ENCODE measurements at places on chromosomes 3 and 15.
A peak's percentile ranks its signal among the peaks of the same experiment; 100 is the strongest.

- no peak for DNase-seq
Measured at GRCh38 chr3:84125201-84125721, 833.5 kb upstream of the CADM2 start.

GRCh38 chr15:95208988-95209387 is 977.6 kb downstream of the MCTP2 start:
- no peak for DNase-seq

GRCh38 chr3:172210355-172210754 is 171.0 kb downstream of the FNDC3B start:
- DNase-seq, result no peak

GRCh38 chr3:66419036-66419435 is 81.8 kb downstream of the LRIG1 start:
- peak; percentile 40 for DNase-seq

DNA sequence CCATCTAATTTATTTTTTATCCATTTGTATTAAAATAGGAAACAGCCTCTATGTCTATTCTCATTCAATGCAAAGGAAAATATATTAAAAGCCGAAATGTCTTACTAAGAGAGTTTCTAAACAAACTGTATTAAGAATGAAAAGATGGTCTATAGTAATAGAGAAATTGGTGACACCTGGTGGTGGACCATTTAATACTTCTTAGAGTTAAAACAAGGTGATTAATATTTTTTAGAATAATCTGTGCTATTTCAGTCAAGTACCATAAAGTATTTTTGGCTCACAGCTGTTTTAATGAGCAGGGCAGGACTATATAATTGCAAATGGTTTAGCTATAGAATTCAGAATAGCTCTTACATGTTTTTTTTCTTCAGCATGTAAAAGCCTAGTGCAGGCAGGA is 55.7 kb downstream of the SYNPR start:
- DNase-seq, result no peak

GRCh38 chr15:74540161-74540760 is 759 bp upstream of the ARID3B start:
- DNase-seq, result no peak

DNA sequence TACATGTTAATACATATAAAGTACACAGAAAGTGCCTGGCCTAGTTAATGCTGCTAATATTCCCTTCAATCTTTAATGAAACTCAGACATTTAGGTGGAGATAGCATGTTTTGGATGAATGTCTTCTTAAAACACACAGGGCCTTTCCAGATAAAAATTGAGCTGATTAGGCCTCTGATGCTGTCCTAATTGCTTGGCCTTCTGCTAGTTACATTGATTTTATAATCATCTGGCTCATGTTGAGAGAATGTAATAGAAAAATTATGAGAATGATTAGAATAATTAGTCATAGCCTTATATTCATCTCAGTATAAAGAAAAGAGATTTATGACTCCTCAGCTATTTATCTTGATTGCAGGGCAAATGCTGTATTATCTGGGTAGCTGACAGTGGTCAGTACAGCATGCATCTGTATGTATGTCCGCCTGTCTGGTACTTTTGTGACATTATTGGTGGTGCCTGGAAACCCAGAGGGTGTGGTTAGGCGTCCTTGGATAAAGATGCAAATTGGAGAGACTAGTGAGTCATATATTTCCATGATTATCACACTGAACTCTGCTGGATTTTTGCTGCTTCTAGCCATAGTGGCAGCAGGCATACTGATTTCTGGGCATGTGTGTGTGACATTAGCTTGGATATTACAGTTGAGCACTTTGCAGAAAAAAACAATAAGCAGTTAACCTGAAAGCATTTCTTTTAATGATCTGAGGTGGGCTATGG is 120.8 kb downstream of the FEZF2 start:
- no peak for DNase-seq

DNA sequence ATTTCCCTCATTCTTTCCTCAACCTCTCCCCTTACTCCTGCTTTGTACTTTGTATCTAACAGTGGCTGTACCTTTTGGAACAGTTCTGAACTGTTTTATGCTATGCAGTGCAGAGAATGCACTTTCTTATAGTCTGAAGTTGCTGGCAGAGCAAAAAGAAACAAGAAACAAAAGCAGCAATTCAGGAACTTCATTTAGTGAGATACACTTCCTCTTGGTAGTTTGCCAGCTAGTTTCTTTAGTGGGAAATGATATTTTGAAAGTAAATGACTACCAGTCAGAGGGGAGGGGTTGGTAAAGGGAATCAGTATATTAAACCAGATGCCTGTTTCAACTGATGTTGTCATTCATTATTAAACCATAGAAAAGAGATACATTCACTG is 55.0 kb upstream of the CHD2 start:
- DNase-seq, result no peak

- DNase-seq, result no peak
Measured at GRCh38 chr15:100394736-100395440, 53.1 kb upstream of the ADAMTS17 start.

- no peak for DNase-seq
Measured at GRCh38 chr15:52112203-52112750, 298 bp downstream of the BCL2L10 start.

DNA sequence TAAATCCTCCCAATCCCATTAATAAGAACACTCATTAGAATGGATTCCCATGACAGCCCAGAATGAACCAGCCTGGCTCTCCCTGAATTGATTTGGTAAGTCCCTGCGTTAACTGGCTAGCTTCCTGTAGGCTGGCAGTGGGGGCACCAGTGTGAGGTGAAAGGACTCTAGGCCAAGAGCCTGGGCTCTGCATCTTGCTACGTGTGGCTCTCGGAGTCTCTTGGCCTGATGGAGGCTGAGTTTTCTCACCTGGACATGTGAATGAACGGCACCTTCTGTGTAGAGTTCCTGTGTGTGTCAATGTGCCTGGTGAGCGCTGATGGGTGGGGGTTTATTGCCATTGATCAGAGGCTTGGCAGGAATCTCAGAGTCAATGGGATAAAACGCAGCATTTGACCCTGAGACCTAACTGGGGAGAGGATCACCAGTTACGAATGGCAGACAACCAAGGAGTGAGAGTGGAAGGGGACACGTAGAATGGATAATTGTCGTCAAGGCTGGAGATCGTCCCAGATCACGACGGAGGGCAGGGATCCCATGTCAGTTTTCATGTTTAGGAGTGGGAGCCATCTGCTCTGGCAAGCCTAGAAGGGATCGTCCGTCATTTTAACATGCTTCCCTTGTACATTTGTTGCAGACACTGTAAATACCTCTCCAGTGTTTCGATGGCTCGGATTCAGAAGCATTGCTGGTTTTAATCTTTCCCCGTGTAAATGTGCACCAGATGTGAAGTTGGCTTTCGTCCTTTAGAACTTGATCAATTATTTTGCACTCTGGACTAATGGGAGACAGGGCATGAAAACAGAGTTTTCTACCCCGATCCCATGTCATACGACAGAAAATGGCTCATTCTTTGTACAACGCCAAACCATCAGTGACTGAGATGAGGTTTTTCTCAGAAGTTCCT is 9.0 kb upstream of the KLF13 start:
- DNase-seq, result no peak

GRCh38 chr3:17631609-17632008 is 110.8 kb downstream of the TBC1D5 start:
- DNase-seq, result peak; percentile 35

DNA sequence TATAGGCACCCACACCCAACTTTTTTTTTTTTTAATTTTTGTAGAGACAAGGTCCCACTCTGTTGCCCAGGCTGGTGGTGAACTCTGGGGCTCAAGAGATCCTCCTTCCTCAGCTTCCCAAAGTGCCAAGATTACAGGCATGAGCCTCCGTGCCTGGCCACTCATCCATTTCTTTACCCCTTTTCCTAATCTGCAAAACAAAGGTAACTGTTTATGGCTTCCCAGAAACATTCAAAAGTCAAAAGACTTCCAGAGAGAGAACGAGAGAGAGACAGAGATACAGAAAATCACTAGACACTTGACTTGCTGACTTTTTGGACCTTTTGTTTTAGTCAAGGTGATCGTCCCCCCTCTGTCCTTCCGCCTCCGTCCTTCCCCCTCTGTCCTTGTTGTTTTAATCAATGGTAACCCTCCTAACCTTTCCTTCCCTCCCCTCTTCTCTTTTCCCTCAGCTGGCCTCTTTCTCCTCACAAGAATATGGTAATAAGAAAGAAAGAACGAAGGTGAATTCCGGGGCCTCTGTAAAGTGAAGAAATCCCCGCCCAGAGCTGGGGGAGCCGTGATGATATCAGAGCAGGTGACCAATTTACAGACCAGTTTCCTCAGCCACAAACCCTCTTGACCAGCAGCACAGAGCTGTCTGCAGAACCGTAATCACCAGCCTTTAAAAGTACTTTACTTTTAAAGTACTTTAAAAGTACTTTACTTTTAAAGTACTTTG is 21.9 kb downstream of the KLHL6 start:
- DNase-seq, result peak; percentile 41

GRCh38 chr3:119120480-119120879 is 25.5 kb upstream of the TEX55 start:
- no peak for DNase-seq

DNA sequence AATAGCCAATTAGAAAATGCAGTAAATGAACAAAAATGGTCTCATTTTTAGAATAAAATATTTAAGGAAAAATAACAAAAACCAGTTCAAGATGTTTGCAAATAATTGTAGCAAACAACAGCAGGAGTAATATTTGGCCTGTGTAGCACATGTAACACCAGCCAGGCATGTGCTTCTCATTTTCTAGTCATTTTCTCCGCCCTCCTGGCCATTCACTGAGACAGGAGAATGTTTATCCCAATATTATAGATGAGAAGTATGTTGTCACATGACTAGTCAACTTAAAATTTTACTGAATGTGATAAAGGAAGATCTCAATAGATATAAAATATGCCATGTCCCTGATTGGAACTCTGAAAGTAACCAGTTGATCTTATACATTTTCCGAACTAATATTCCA is 7.8 kb upstream of the ATP10A start:
- no peak for DNase-seq

DNA sequence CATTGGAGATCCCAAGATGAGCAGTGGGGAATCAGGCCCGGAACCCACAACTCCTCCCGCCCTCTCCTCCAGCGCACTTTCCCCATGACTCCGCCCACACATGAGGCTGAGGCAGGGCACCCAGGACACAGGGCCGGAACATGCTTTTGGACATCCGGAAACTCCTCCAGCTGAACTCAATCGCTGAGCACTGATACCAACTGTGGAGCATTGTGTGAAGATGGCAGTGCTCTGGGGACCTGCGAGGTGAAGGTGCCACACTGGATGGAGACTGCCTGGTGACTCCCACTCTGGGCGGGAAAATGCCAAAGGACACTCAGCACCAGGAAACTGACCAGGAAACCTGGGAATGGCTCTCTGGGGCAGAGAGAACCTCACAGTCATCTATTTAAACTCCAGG is 189.1 kb downstream of the FAM43A start:
- no peak for DNase-seq

DNA sequence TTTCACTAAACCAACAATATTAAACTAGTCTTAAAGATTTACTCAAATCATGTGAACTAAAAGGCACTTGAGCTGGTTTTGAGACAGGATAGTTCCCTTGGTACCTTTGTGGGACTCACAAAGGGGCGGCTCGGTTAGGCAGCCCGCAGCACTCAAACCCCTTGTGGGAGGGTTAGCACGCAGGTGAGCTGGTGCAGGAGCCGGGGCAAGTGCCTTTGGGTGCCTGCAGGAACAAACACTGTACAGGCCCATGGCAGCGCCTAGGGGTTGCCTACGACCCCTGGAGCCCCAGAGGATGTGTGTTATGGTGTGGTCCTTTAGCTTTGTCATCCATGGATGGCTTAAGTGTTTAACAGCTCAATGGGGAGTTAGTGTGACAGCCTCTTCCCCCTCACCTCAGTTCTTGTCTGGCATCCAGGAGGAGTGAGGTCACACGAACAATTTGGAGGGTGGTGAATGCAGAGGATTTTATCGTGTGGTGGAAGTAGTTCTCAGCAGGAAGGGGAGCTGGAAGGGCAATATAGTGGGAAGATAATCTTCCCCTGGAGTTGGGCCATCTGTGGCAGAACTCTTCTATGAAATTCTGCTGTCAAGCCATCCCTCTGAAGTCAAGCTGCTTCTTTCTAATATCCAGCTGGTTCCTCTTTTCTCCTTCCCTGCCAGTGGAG is 470.9 kb downstream of the RBMS3 start:
- no peak for DNase-seq

DNA sequence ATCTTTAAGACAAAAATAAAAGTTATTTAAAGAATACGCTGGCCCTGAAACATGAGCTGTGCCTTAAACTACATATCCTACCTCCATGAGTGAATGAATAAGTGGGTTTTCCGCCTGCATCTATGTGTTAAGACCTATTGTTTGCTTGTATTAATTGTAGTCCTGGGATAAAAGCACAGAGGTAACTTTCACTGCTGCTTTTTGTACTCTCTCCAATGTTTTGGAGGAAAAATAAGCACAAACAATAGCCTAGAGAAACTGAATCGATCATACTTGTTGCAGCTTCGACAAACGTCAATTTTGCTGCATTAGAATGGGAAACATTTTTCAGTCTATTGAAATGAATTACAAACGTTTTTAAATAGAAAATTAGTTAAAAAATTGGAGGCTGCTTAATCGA is 1.3 kb upstream of the CTNNB1 start:
- no peak for DNase-seq

DNA sequence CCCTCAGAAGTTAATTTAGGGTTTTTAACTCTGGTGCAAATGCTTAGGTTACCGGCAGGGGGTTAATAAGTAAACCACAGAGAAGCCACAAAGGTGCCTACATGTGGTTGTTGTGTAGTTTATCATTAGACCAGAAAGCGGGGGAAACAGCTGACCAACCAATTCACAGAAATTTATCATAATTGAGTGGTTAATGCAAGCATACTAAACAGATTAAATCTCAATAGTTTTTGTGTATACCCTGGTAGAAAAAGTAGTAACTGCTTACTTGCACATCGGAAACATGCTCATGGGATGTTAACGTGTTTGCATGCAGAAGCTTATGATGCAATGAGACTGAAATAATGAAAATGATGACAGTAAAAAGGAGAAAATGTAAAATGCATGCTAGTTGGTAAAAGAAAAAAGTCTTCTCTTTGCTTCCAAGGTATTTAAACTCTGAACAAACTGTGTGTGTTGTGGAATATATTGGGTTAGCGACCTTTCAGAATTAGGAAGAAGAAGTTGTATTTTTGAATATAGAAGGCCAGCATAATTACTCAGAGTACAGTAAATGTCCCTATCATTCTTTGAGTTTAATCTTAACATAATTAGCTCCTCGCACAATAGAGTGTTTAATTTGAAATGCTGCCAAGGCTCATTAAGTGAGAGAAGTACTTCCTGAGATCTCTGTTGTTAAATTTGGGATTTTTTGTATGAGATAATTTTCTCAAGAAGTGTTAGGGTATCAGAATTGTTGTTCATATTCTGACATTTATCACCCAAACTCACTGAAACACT is 316.2 kb downstream of the PTPRG start:
- DNase-seq, result no peak

- no peak for DNase-seq
Measured at GRCh38 chr3:186359078-186359477, 3.0 kb downstream of the DGKG start.

All from HAP-1 (cell line).